Fibroblast of gingiva (primary cell): ENCODE measurements at places on chromosomes 7 and 10.
A peak's percentile ranks its signal among the peaks of the same experiment; 100 is the strongest.

DNA sequence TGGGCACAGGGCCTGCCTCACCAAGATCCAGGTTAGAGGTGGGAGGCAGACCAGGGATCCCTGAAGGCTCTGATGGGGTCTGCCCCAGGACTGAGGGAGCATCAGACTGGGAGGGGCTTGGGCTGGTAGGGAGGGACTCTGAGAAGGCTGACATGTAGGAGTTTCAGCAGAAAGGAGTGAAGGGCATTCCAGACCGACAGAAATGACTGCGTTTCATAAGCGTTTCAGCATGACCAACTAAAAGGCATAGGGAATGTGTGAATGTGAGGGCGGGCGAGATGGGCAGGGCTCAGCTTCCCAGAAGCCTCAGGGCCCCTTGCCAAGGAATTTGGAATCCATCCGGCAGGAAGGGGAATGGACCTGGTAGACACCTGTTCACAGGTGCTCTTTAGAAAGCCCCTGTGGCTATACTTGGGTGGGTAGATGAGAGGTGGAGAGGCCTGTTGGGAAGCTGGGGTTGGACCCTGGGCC is 24.9 kb upstream of the SLC29A3 start:
- DNase-seq: no peak

DNA sequence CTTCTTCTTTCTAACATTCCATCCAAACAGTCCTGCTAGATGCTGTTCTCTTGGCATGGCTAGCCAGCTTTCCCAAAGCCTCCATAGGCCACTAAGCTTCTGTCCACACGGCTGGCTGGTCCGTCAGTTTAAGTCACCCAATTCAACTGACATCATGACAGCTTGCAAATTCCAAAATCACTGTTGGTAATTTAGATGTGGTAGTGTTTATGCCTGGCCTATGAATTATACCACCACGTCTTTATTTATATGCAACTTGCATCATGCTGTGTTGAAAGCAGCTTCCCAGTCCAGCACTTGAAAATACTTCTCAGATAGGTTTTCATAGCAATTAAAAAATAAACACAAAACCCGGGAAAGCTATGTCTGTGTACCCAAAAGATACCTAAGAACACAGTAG is 2.2 kb upstream of the VIM start:
- DNase-seq: peak; percentile 75

- DNase-seq: no peak
Measured at GRCh38 chr7:36545291-36545690, 155.6 kb downstream of the ANLN start.

- no peak for DNase-seq
Measured at GRCh38 chr10:116708877-116709276, 33.5 kb downstream of the HSPA12A start.

- no peak for DNase-seq
Measured at GRCh38 chr7:125934955-125935354, 1005.3 kb upstream of the POT1 start.

GRCh38 chr7:47932466-47933037 is 15.7 kb downstream of the PKD1L1 start:
- no peak for DNase-seq

GRCh38 chr10:120980279-120981255 is 129.4 kb downstream of the WDR11 start:
- DNase-seq: no peak

GRCh38 chr7:35820858-35821257 is 20.0 kb downstream of the SEPTIN7 start:
- DNase-seq: no peak

- DNase-seq: no peak
Measured at GRCh38 chr10:110735620-110736027, 91.5 kb downstream of the RBM20 start.

DNA sequence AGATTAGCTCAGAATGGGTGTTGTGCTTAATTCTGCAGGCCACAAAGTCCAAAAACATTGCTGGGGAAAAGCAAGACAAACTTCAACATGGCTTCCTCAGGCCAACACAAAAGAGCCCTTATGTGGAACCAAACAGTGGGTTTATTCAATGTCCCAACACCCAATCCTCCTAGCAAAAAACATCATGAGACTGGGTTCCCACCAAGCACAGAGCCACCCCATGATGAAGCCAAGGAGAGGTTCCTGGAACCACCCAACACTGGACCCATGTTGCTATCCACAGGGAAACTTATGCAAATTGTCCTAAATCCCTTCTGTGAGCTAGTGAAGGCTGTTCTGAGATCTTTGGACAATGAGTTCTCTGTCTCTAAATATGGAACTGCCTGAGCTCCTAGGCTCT is 24.0 kb downstream of the SLC25A13 start:
- no peak for DNase-seq

DNA sequence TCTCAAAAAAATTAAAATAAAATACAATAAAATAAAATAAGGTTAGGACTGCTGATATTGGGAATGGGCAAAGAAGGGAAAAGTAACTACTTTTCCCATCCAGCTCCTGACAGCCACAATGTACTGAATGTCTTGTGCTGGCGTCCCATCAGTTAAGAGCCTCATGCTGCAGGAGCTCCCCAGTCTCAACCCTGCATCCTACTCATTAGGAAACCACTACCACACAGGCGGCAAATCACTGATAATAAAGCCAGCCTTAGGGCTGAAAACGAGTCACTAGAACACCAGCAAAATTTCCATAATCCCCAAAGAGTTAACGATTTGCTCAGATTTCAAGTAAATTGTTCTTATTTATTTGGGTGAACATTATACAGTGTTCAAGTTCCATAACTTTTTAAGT is 4.3 kb downstream of the YWHAG start:
- no peak for DNase-seq

GRCh38 chr10:130809181-130809580 is 502.3 kb downstream of the TCERG1L start:
- DNase-seq: no peak

DNA sequence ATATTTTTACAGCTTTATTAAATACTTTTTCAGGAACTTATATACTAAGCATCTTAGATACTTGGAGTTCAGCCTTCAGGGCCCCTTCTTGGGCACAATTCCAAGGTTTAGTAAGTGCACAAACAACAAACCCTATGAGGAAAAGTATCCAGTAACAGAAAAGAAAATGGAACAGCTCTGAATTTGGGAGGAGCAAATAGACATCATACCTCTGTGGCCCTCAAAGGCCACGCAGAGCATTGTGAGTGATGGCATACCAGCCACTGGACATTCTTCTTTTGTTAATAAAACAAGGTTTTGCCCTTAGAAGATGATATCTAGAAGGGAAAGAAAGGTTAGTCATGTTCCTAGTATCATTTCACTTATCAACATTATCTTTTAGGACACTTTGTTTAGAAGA is 46.0 kb downstream of the ST7 start:
- peak; percentile 8 for DNase-seq

- peak; percentile 73 for DNase-seq
Measured at GRCh38 chr10:23065181-23065948, 30.0 kb upstream of the MSRB2 start.

DNA sequence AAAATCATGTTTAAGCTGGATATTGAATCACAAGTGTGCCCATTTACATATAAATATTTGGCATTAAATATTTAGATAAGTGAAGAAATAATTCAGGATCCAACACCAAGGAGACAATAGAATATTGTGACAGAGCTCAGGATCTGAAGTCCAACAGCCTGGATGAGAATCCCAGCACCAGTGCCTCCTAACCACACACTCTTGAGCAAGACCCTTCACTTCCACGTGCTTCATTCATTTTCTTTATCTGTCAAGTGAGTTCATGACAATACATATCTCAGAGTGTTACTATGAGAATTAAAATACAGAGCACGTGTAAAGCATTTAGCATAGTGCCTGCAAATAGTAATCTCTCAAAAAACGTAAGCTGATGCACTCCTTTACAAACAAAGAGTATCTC is 78.4 kb upstream of the IKZF1 start:
- no peak for DNase-seq

DNA sequence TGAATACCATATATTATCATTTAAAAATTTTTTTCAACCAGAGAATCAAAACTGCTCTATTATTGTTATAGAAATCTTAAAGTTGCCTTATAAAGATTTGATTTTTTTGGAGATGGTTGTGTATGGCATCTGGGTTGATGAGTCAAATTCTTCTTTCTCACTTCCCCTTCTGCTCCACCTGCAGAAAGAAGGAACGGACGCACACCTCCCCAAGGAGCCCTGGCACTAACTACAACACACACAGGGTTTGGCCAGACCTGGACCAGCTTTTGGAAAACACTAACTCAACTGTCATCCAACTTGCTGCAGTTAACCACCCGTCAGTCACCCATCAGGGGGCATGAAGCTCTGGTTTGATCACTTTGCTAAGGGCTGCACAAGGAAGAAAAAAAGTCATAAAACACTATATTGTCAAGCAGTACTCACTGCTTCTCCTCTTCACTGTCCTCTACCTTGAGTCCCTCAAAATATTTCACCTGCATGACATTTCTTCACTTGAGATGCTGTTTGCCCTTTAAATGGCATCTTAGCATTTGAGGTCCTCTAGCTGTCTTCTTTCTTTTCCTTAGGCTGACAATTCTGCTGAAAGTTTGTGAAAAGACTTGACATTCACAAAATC is 266.7 kb upstream of the PHF14 start:
- no peak for DNase-seq

DNA sequence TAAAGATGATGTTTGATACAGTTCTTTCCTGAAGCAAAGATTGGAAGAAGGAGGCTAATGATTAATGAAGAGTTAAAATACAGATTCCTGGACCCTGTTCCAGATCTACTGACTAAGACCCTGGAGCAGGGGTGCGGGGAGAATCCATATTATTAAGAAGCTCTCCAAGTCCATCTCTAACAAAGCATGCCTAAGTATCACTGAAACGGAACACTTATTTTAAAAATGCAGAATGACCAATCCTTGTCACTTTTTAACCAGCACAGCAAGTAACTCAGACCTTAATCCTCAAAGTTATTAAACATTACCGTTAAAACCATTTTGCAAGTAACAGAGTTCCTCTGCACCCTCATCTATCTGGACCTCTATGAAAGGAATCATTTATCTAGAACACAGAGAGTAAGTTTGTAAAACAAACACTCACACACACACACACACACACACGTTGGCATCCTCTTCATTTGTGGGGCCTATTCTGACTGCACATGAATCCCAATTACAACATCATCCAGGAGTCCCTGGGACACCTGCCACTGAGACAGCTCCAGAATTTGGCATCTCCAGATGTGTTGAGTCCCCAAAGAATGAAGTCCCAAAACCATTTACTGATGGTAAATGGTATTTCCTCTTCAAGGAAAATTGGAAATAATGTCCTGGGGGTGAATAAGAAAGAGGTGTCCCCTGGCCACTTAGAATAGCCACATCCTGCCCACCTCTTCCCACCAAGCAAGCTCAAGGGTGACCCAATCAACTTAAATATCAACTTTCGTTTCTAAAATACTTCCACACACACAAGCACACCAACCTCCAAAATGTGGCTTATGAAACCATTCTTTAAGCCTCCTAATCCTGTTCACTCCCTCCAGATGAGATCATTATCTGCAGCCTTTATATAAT is 117.5 kb downstream of the PARD3 start:
- no peak for DNase-seq

DNA sequence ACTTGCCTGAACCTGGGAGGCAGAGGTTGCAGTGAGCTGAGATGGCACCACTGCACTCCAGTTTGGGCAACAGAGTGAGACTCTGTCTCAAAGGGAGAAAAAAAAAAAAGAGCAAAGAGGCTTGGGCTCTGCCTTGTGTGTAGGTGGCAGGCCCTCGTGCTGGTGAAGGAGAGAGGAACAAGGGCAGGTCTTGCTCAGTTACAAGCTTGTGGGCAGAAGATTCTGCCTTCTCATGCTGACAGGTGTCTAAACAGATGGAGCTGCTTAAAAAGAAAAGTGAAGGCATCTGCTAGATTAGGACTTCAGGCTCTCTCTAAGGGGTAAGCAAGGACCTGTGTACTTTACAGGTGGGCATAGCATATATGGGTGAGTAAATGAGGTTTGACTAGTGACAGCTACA is 65.5 kb upstream of the TRIM8 start:
- no peak for DNase-seq

GRCh38 chr7:157037635-157038034 is 27.2 kb upstream of the MNX1 start:
- DNase-seq: no peak

GRCh38 chr10:132383101-132383500 is 13.9 kb upstream of the PWWP2B start:
- DNase-seq: no peak

GRCh38 chr7:30226614-30227268 is 57.7 kb upstream of the ZNRF2 start:
- DNase-seq: no peak

GRCh38 chr7:158321056-158321700 is 266.4 kb downstream of the PTPRN2 start:
- DNase-seq: no peak

DNA sequence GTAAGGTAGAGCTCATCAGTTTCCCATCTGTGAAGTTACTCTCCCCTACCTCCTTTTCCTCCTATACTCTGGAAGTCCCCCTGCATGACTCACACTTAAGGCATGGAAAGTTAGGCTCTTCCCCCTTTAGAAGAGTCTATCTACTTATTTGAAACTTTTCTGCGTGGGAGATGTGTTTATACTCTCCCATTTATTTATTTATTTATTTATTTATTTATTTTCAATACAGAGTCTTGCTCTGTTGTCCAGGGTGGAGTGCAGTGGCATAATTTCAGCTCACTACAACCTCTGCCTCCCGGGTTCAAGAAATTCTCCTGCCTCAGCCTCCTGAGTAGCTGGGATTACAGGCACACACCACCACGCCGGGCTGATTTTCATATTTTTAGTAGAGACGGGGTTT is 107.5 kb upstream of the JCAD start:
- DNase-seq: no peak

DNA sequence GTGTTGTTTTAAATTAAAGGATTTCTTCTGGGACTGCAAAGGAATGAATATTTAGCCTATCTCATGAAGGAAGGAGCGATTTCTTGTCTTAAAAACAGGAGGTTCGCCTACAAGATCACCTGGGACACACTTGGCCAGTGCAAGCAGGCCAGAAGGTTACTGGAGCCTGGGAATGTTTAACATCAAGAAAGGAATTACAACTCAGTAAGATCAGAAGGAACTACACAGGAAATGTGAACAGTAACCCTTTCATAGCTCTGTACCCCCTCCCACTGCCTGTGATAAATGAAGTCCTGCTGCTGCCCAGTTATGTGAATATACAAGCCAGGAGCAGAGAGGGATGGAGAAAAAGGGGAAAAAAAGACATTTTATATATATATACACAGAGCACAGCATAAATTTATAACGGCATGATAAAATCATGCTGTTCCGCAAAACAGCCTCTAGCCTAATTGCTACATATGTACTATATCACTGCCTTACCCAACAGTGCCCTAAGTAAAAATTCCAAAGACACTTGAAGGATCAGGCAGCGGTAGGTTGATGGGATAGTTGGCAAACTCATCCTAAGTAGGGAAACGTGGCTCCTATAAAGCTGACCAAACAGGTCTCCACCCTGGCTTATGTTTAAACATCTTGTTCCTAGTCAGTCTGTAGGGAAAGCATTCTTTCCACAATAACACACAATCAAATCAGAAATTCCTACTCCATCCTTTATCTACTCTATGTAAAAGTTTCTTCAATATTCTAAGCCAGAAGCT is 63.8 kb downstream of the ZNF438 start:
- peak; percentile 48 for DNase-seq
